ENCODE measurements at places on chromosomes 6 and 20. TPM values are rescaled to one million over a fixed set of nuclear protein-coding genes. Genes with fewer than 3 reads are reported as not detected.
A peak's percentile ranks its signal among the peaks of the same experiment; 100 is the strongest.

- DNase-seq: no peak
Observed at GRCh38 chr6:144335311-144335861, 50.3 kb downstream of the UTRN start.

- DNase-seq: no peak
Observed at GRCh38 chr6:30325150-30325872, 1.4 kb upstream of the TRIM39 start.

DNA sequence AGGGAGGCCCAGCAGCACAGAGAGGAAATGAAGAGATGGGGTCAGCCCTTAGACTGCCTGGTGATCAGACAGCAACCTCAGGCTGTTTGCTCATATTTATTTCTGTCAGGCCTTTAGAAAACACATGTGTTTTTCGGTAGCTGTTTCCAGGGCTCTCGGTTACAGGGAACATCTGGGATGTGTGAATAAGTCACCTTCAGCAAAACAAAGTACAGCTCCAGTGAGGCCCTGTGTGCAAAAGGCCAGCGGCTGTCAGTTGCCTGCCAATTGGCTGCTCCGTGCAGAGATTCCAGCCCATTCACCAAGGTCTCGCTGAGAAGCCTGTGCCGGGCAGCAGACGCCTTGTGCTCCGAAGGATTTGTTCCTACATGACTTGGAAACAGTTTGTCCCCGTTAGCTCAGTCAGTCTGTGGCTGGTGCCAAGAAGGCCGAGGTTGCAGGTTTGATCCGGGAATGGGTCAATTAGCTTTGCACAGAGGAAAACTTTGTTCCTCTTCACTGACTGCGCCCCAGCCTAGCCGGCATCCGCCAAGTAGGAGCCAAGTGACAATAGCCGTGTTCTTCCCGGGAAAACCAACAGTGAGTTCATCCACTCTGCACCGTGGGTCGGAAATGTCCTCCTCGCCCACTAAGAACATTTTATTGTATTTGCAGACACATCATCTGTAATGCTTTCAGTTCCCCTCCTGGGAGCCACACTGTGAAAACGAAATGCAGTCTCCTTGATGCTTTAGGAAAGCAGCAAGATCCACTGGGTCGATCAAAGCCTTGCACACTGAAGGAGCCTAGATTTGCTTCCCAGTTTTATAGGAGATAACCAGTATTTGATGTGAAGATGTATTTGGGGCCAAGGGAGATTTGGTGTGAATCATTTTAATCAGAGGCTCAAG, 315.4 kb upstream of the CDYL start:
- DNase-seq: no peak

The BPIFB6 gene
- not detected for total RNA-seq

- DNase-seq: no peak
Observed at GRCh38 chr6:167856999-167857660, 30.4 kb downstream of the AFDN start.

GRCh38 chr6:19812512-19813119, 24.6 kb upstream of the ID4 start:
- DNase-seq: no peak

The NKX2-4 gene
- total RNA-seq: not detected

The TRIM15 gene
- not detected for total RNA-seq

The SYTL3 gene
- 4.4 TPM for total RNA-seq

- DNase-seq: no peak
Observed at GRCh38 chr20:62567246-62568044, 74.9 kb upstream of the SLCO4A1 start.

DNA sequence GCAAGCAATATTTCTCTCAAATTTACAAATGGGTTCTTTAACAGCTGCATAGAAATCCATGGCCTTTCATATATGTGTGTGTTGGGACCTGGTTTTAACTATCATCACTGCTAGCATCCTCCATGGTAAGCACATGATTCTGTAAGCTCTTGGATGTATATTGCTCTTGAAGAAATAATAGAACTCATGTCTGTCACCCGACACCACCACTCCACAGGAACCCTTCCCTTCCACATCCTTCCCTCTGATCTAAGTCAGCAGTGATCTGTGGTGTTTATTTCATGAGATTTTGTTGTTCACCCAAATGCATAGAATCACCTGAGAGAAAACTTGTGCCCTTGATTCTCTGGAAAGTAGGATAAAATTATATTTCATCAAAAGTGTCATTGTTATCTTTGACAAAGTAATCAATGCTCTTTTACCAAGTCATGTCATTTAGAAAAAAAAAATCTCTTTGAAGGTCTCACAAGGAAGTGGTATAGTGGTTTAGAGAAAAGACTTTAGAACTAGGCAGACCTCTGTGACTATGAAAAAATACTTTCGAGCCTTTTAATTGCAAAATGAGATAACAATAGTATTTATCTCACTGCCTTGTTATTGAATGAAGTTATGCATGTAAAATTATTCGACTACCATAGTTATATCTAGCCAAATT, 649.8 kb upstream of the SLC35B3 start:
- DNase-seq: no peak

GRCh38 chr6:161256407-161256806, 17.5 kb downstream of the AGPAT4 start:
- no peak for DNase-seq

The GRIK2 gene
- 0.39 TPM for total RNA-seq

GRCh38 chr6:164640956-164641355, 668.4 kb downstream of the C6orf118 start:
- DNase-seq: no peak

DNA sequence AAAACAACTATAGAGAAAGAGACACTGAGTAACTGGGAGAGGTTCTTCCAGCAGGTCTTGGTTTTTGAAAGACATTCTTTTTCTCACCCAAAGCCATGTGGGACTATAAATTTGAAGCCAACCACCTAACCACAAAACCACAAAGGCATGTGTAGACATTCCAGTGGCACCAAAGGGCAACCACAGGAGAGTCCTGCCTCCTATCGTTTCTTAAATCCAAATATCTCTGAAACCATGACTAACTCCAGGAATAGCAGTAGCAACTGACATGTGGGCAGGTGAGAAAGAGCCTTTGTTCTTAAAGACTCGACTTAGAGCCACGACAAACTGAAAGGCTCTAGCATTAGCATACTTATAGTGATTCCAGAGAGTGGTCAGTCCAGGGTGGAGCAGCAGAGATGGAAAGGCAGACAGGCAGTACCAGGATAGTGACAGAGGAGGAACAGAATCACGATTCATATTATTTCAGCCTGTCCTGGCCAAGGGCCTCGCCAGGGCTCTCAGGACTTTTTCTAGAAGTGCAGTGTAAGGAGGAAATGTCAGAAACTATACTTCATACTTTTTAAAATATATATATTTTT, 9.4 kb upstream of the COL9A1 start:
- DNase-seq: no peak

DNA sequence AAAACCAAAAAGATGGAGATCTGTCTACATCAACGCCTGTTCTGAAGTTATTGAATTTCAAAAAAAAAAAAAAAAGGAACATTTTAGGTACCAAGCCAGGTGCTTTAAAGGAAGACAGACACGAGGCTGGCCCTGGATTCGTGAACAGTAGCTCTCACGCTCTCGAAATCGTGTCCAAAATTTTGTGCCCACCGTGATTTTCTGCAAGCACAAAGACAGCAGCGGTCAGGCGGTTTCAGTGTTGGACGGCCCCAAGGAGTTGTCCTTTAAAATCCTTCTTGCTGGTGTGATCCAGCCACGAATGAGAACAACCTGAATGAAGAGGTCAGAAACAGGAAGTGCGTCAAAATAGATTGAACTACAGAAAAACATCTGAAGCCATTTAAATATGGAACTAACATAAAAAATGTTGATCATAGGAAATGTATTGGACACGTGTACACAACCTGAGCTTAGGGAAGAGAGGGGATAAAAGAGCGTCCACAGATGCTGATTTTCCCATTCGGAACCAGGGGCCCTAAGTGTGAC, 78.2 kb downstream of the THBS2 start:
- DNase-seq: no peak

DNA sequence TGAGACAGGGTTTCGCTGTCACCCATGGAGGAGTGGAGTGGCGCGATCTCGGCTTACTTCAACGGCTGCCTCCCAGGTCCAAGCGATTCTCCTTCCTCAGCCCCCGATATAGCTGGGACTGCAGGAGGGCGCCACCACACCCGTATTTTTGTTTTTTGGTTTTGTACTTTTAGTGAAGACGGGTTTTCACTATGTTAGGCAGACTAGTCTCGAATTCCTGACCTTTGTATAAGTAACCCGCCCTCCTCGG, 115.4 kb upstream of the BTN3A2 start:
- DNase-seq: no peak

DNA sequence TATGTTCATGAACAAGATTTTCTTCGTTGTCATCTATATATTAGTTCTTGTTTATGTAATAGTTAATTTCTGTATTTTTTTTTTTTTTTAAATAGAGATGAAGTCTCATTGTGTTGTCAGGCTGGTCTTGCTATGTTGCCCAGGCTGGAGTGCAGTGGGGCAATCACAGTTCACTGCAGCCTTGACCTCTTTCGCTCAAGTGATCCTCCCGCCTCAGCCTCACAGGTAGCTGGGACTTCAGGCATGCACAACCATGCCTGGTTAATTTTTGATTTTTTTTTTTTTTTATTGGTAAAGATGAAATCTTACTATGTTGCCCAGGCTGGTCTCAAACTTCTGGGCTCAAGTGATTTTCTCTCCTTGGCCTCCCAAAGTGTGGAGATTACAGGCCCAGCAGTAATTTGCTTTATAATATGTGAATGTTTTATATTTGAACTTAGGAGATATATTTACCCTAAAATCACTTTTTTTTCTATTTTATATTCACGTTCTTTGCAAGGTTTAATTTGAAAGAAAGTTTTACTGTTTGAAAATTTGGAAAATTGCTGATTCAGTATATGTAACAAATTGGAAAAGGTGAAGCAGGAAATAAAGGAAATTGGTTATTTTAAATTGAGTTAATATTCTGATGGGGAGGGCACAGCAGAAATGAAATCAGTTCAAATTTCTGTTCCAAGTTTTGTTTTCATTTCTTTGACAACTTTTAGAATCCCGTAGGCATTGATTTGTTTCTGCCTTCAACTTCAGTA, 56.2 kb downstream of the ZFAND3 start:
- DNase-seq: no peak

GRCh38 chr20:34570859-34571306, 12.4 kb downstream of the MAP1LC3A start:
- peak; percentile 60 for DNase-seq

GRCh38 chr6:128282961-128283360, 237.4 kb downstream of the PTPRK start:
- DNase-seq: no peak

The FAM184A gene
- 0.34 TPM for total RNA-seq

The CEP43 gene
- 9.7 TPM for total RNA-seq

GRCh38 chr6:156427345-156427744, 349.8 kb upstream of the ARID1B start:
- no peak for DNase-seq

The LY6G5C gene
- total RNA-seq: 3.7 TPM

DNA sequence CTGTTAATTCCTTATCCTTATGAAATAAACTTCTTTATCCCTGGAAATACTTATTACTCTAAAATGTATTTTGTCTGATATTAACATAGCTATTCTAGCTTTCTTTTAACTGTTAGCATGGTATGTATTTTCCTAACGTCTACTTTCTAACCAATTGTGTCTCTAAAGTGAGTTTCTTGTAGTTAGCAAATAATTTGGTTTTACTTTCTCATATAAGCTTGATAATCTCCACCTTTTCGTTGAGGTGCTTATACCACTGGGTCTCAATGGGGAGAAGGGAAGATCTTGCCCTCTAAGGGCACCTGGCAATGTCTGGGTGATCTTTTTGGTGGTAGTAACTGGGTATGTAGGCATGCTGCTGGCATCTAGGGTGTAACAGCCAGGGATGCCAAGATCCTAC, 25.7 kb downstream of the ZNF334 start:
- no peak for DNase-seq

DNA sequence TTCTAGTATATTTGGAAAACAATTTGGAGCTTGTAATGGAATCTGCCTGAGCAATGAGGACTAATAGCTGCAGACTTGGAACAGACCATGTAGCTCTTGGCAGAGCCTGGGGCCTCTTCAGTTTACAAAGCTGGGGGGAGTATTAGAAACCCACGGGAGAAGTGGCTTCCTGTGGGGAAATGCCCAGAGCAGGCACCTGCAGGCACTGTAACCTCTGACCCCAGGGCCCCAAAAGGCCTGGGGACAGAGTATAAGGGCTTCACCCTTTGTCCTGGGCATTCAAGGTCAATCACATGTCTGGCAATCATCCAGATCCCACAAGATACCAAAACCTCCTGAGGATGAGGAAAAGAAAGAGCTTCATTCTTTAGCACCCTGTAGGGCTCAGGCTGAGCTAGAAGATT, 19.4 kb downstream of the PKIG start:
- DNase-seq: no peak

DNA sequence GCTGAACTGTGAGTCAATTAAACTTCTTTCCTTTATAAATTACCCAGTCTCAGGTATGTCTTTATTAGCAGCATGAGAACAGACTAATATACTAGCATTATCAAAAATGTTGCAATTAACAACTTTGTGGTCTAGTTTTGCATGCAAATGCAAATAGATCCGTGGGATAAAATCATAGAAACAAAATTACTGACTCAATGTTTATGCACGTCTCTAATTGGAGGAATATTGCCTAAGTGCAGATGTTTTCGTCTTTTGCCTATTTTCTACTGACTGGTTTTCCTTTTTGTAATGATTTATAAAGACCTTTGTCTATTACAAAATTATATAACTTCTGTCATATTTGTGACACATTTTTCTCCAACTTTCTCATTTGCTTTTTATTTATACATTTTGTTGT, 51.9 kb downstream of the SYNE1 start:
- DNase-seq: no peak

DNA sequence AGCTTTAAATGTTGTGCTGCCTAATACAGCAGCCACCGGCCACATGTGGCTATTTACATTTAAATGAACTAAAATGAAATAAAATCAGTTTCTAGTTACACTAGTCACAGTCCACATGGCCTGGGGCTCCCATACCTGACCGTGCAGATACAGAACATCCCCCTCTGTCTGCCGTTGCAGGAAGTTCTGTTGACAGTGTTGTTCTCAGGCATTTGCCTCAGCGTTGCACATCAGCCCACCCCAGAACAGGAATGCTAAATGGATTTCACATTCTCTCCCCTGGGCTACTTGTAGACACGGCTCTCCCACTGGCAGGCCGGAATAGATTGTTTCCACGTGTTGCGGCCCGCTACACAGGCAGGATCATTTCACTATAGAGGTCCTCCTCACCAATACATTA, 26.3 kb downstream of the JAG1 start:
- DNase-seq: no peak

The RIPPLY2 gene
- total RNA-seq: not detected

GRCh38 chr6:12661432-12662089, 55.0 kb upstream of the PHACTR1 start:
- DNase-seq: no peak

- DNase-seq: no peak
Observed at GRCh38 chr20:31861385-31862156, 8.8 kb downstream of the DUSP15 start.

- DNase-seq: no peak
Observed at GRCh38 chr6:155542036-155542435, 86.4 kb upstream of the NOX3 start.

The OR2J3 gene
- total RNA-seq: not detected

- no peak for DNase-seq
Observed at GRCh38 chr6:30013291-30013922, 47.7 kb upstream of the POLR1H start.

GRCh38 chr20:57941604-57942381, 232.0 kb upstream of the PMEPA1 start:
- DNase-seq: no peak

The SGK2 gene
- total RNA-seq: not detected

GRCh38 chr6:168026925-168027324, 29.5 kb downstream of the KIF25 start:
- no peak for DNase-seq

The TMEM200A gene
- 9.3 TPM for total RNA-seq

- no peak for DNase-seq
Observed at GRCh38 chr6:113762641-113763040, 94.5 kb upstream of the MARCKS start.

The OR2H1 gene
- not detected for total RNA-seq

Data from glomerular endothelial cell (primary cell).